ENCODE measurements at places on chromosomes 2 and 18.
A peak's percentile ranks its signal among the peaks of the same experiment; 100 is the strongest.

DNA sequence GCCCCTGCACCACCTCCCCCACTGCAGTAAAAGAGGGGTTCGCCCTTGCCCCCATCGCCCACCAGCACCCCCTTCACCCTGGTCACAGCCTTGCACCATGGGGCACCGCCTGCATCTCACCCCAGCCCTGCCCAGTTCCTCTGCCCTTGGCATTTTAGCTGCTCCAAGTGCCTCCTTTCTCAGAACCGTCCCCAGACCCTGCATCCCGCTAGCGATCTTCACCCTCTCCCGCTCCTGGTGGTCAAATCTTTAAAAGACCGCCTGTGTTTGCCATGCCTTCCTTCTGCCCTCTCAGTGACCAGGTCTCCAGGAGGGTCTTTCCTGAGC, 114.7 kb upstream of the OTOS start:
- DNase-seq, result no peak

DNA sequence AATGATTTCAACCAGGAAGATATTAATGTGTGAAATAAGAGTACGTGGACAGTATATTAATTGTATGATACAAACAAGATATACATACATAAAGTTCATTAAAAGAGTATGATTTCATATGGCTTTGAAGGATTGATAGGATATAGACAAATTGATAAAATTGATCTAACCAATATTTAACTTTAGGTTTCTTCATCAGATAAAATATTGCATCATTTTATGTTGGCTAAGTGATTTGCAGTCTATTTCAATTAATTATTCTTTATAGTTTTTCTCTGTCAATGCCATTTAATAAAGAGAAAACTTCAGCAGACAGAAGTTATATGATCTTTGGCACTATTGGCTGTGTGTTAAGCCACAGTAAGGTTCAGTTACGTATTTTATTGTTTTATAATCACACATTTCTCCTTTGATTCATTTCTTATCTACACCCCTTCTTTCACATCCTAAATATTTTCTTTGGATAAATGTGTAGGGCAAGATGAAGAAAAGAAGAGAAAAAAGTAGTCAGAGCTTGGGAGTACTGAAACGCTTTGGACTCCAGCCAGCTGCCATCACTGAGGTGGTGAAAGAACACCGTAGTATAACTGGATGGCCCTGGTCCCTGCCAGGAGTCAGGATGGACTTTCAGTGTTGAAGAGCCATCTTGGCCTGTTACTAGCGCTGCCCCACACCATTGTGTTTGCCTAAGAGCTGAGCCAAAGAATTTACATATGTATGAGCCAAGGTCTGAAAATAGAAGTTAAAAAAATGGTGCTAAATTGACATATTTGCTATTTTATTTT, 9.8 kb upstream of the CPS1 start:
- DNase-seq, result no peak

- DNase-seq, result no peak
Observed at GRCh38 chr2:8984855-8985254, 18.6 kb downstream of the MBOAT2 start.

DNA sequence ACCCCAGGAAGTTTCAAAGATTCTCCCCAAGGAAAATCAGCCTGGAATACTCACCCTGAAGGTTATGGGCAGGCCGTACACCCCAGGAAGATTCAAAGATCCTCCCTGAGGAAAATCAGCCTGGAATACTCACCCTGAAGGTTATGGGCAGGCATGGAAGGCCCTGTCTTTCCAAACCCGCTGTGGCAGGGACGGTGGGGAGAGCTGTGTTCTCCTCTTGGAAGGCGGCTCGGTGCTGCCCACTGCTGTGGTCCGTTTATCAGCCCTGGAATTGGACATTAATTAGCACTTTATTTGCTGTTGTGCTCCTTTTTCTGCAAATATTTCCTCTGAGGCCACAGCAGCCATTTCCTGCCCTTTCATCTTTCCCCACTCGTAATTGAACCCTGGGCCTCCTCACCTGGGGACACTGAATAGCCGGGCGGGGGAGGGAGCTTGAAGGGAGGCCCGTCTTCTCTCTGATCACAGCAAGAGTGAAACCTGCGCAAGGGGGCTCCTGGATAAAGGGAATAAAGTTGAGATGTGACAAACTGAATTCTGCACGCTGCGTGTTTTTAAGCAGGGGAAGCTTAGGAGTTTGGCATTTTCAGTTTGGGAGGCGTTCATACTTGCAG, 308.7 kb upstream of the SALL3 start:
- DNase-seq, result no peak

DNA sequence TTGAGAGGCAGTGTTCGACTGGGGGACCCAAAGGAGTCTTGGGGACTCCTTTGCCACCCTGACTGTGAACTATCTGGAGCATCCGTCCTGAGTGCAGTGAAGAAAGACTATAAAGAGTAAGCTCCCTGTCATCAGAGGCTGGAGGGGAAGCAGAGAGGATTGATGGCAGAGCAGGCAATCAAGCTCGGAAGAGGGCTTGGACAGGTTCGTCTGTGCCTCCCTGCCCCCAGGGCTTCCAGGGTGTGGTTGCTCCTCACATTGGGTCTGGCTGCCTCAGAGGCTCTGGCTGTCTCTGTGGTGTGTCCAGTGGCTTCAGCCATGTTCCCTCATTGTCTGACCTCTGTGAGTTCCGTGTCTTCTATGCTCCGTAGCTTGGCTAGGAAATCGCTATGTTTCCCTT, 13.8 kb upstream of the EN1 start:
- no peak for DNase-seq

- no peak for DNase-seq
Observed at GRCh38 chr2:205913668-205914067, 172.3 kb downstream of the INO80D start.

GRCh38 chr2:199988151-199988550, 32.8 kb downstream of the MAIP1 start:
- DNase-seq, result no peak

DNA sequence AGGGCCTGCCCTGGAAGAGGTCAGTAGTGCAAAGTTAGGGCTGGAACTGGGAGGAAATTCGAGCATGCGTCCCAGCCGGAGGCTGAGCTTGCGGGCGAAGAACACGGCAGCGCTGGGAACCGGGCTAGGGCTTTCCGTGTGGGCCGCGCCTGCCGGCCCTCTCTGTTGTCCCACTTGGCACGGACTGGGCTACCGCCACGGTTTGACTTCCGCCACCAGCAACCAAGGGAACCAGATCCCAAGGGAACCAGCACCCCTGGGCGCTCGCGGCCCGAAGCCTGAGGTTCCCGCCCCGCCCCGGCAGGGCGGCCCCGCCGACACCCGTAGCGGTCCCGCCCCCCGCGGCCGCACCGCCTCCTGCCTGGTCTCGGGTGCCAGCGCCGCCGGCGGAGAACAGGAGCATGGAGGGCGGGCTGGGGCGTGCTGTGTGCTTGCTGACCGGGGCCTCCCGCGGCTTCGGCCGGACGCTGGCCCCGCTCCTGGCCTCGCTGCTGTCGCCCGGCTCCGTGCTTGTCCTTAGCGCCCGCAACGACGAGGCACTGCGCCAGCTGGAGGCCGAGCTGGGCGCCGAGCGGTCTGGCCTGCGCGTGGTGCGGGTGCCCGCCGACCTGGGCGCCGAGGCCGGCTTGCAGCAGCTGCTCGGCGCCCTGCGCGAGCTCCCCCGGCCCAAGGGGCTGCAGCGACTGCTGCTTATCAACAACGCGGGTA, at the start of gene SPR:
TSS of gene SPR (plus strand) at position 377 of the 708 bp plus-strand sequence. CDS start at position 402, 25 bp downstream.
- DNase-seq, result peak; percentile 94

GRCh38 chr2:64524604-64525316, 632 bp downstream of the AFTPH start:
- peak; percentile 80 for DNase-seq

- DNase-seq, result peak; percentile 32
Observed at GRCh38 chr2:182020286-182021070, 34.8 kb downstream of the PPP1R1C start.

- no peak for DNase-seq
Observed at GRCh38 chr2:109440499-109441156, 173.1 kb downstream of the SEPTIN10 start.

Data from DMS53 (cell line).